ENCODE measurements at places on chromosomes 2 and 18. TPM values are rescaled to one million over a fixed set of nuclear protein-coding genes. Genes with fewer than 3 reads are reported as not detected.

- no peak for DNase-seq
Observed at GRCh38 chr18:24613896-24614640, 153.6 kb downstream of the HRH4 start.

DNA sequence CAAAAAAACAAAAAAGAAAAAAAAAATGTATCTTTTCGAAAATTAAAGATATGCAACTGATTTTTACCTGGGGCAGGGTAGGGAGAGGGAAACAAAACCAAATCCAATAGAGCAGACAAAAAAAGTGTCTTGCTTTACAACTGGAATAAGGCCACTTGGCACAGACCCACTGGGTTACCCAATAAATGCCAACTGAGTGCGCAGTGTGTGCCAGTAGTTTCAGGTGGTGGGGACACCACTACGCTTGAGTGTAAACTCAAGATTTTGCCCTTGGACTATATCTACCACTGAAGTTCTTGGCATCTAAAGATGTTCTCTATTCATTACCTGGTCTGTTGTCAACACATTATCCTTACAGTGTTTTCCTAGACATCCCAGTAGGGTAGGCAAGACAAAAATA, 16.3 kb downstream of the VPS4B start:
- no peak for DNase-seq

DNA sequence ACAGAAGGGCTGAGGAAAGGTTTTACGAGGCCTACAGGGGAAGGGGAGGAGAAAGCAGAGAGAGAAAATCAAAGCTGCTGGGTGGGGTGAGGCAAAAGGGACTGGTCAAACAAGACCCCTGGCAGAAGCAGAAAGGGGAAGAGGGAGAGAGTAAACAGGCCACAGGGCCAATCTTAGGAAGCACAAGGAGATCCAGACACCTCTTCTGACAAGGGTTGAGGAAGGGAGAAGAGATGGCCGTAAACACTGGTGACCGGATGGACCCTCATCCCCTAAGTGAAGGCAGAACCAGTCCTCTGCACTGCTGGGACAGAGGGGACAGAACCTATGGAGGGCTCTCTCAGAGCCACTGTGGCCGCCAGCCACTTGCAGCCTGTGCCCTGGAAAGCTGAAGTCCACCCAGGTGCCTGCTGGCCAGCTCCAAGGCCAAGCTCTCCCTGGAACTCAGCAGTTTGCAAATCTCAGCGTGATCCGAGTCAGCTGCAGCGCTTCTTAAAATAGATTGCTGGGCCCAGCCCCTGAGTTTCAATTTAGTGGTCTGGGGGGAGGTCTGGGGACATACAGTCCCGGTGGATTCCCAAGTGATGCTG, 108.8 kb downstream of the TMEM163 start:
- no peak for DNase-seq

GRCh38 chr2:54969940-54970338, 80.3 kb downstream of the RTN4 start:
- no peak for DNase-seq

- no peak for DNase-seq
Observed at GRCh38 chr18:39345321-39345720, 1779.7 kb upstream of the CELF4 start.

DNA sequence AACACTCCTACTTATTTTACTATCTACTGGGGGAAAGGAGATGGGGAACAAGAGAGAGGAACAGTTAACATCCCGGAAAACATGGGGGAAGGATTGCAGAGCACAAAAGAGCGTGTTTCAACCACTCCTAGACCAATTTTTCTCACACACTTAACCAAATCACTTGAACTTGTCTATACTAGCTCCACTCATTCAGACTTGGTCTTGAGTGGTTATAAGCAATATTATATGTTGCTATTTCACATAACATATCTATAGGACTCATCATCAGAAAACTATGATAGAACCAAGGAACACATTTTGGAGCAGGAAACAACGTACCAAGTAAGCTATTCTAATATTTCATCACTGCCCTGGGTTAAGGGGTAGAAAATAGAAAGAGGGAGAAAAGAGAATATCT, 31.5 kb downstream of the SLC25A12 start:
- DNase-seq = no peak

DNA sequence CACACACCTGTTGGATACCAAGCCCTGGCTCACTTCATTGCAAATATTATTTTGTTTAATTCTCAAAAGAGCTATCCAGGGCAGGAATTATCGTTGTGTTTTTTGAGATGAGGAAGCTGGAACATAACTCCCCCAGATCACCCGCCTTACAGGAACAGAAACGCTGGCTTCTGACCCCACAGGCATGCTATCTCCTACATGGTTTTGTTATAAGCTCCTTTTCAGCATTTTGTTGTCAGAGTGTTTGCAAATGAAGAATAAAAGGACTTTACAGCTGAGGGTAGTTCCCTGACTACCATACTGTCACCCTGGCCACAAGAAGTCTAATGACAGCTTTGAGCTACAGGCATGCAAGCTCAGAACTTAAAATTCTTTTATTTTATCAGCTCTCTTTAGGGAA, 62.0 kb upstream of the MRPS9 start:
- DNase-seq = no peak

DNA sequence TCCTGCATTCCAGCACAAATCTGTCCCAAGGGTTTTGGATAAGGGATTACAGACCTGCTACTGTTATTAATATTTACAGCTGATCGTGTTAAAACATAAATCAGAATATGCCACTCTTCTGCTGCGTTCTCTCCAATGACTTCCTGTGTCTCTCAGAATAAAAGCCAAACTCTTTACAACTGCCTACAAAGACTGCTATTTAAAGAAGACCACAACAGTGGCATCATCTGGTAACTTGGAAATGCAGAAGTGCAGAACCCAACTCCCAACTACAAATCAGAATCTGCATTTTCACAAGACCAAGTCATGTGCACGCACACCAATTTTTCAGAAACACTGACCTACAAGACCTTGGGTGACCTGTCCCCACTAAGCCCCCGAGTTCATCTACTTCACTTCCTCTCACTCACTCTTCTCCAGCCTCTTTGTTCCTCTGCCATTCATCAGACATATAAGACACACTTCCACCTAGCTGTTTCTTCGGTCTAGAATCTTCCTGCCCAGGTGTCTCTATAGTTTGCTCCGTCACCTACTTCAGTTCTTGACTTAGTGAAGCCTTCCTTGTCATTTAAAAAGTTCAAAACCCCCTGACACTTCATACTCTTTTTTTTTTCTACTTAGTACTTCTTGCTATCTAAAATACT, 36.0 kb downstream of the CHN1 start:
- DNase-seq = no peak

GRCh38 chr2:228447266-228447915, 265.9 kb upstream of the SPHKAP start:
- no peak for DNase-seq

- no peak for DNase-seq
Observed at GRCh38 chr2:75289771-75290170, 90.5 kb upstream of the TACR1 start.

- no peak for DNase-seq
Observed at GRCh38 chr2:223597076-223597475, 5.1 kb downstream of the SCG2 start.

GRCh38 chr2:83686863-83687262, 772.2 kb downstream of the SUCLG1 start:
- DNase-seq = no peak

The FHOD3 gene
- total RNA-seq = 0.15 TPM

The KHK gene
- total RNA-seq = 0.63 TPM

The CHPF gene
- 44.0 TPM for total RNA-seq

The NYAP2 gene
- 0.69 TPM for total RNA-seq
